ENCODE measurements at places on chromosomes 6 and 20. TPM values are rescaled to one million over a fixed set of nuclear protein-coding genes. Genes with fewer than 3 reads are reported as not detected.

Gene RSPH4A
- not detected for total RNA-seq

- no peak for DNase-seq
Measured at GRCh38 chr6:33091957-33092356, 16.2 kb downstream of the HLA-DPB1 start.

GRCh38 chr6:81777586-81778268, 25.2 kb upstream of the TENT5A start:
- DNase-seq, result no peak

Gene ABHD12
- 29.7 TPM for total RNA-seq

GRCh38 chr6:29720863-29721262, 2.4 kb upstream of the HLA-F start:
- DNase-seq, result no peak

Measured in Caki2 (cell line).